ENCODE measurements at places on chromosomes 5 and 9.

DNA sequence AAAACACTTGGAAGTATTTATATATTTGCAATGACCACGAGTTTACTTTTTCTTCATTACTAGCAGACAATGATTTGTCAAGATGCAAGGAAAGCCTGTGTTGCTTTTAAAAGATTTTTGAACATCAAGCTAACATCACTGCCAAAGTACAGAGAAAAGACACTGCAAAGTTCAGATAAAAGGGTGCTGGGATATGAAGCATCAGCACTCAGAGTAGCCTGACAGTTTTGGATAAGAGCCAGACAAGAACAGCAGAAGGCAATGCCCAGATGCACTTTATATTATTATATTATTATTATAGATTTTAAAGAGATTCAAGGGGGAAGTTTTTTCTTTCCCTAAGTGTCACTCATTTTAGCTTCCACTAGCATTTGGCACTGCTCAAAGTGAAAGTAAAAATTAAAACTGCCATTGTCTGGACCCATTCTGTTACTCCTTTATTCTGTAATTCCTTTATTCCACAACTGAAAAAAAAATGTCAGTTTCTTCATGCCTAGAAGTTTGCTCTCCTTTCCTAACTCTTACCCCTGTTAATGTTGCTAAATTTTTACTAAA, 240.6 kb downstream of the EFNA5 start:
- DNase-seq: no peak

DNA sequence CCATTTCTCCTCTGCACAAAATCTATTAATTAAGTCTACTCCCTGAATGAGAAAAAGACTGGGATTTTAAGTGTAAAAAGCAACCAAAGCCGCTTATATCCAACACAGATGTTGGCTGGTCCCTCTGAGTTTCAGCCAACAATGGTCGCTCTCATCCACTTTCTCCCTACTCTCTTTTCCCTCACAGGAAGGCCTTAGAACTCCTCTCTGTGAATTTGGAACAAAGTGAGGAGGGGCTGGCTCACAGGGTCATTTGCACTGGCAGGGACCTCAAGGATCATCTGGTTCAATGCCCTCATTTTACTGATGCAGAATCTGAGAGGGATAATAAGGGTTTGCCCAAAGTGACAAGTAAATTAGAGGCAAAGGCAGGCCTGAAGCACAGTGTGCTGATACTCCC, 64.0 kb downstream of the DPYSL3 start:
- DNase-seq: no peak

- DNase-seq: no peak
Measured at GRCh38 chr5:92513067-92513466, 1068.0 kb downstream of the NR2F1-AS1 start.

DNA sequence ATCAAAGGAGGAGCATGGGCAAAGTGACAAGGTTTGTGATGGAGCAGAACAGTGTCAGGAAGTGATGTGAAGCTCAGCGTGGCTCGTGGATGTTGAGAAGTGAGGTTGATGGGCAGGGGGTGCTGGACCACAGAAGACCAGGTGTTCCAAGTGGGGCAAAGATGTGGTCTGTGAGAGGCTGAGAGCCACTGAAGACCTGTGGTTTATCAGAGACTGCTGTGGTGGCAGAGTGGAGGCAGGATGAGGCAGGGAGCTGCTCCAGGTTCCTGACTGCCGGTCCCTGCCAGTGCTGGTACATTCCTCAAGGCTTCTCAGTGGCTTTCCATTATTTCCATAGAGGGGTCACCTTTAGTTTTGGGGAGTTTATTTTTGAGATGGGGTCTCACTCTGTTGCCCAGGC, 19.1 kb downstream of the PALM2AKAP2 start:
- no peak for DNase-seq

DNA sequence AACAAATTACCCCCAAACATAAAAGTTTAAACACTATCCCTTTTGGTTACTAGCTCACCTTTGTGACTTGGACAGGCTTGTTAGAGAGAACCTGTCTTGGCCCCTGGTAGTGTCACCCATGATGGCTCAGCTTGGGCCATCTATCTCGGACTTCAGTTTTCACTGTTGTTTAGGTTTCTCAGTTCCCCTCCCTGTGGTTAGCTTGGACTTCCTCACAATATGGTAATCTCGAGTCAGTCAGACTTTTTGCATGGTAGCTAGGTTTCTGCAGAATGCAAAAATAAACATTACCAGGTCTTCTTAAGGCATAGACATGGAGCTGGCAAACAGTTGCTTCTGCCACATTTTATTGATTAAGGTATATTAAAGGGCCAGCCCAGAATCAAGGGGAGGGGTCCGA, 324.3 kb upstream of the RORB start:
- no peak for DNase-seq

DNA sequence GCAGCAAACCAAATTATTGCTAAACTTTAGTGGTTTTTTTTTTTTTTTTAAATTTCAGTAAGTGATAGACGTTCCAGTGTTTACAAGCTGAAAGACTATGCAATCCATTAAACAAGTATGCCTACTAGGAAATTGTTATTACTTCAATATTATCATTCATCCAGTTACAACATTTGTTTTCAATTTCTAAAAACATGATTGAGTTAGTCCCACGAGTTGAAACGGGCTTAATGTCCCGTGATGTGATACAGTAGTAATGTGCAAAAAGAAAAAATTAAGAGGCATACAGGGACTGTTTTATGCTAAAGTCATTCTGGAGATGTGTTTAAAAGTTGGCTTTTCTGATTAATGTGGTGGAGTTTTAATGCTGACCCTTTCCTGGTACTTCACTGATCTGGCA, 550.3 kb upstream of the DMAC1 start:
- DNase-seq: no peak

GRCh38 chr9:36193023-36193422, 2.3 kb downstream of the CLTA start:
- DNase-seq: no peak

GRCh38 chr5:32866138-32866537, 155.0 kb downstream of the NPR3 start:
- DNase-seq: no peak

DNA sequence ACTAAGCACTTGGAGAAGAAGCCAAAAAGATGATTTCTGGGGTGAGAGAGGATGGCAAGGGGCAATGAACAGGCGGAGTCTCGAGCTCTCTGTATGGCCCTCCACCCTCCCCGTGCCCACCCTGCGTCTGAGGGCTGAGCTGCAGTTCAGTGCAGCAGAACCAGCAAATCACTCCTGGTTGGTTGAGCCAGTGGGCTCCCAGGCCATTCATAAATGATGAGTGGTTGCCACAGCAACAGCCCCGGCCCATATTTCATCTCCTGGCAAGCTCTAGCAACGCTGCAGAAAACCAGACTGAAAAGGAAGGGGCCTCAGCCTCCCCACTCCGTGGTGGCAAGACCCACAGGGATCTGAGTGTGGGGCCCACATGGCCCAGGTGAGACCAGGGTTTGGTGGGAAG, 93.8 kb upstream of the PPP1R26 start:
- DNase-seq: no peak

- no peak for DNase-seq
Measured at GRCh38 chr9:126147186-126147935, 179.3 kb upstream of the MVB12B start.

DNA sequence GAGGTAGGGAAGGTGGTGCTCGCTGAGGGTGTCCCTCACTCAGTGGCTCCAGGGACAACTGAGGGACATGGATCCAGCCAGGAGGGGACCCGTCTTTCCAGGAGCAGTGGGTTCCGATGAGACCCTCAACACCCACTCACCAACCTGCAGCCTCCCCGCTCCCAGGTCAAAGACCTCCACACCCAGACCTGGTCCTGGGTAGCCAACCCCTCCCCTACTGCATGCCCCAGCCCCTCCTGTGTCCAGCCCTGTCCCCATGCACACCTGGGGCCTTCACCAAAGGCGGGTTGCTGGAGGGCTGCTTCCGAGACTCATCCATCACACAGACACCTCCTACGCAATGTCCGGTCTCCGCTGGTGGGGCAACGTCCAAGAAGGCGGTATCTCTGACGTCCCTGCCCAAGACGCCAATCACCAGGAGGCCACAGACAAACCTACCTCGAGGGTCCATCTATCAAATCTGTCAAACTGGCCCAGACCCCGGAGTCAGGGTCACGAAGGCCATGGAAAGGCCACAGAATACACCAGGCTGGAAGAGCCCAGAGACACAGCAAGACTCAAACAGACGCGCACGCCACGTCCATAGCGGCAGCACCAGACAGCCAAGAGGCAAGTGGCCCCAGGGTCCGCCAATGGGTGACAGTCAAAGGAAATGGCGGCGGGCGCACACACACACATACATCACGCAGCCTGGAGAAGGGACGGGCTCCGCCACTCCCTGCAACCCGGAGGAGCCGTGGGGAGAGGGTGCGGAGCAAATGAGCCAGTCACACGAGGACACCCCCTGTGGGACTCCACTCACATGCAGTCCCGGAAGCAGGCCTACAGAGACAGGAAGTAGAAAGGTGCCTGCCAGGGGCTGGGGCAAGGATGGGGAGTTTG, 10.8 kb downstream of the NACC2 start:
- DNase-seq: no peak

- no peak for DNase-seq
Measured at GRCh38 chr9:88996921-88997235, 5.6 kb downstream of the S1PR3 start.

GRCh38 chr9:123376218-123377071, 20.4 kb downstream of the CRB2 start:
- DNase-seq: no peak

- no peak for DNase-seq
Measured at GRCh38 chr5:32301891-32302290, 10.8 kb downstream of the MTMR12 start.

DNA sequence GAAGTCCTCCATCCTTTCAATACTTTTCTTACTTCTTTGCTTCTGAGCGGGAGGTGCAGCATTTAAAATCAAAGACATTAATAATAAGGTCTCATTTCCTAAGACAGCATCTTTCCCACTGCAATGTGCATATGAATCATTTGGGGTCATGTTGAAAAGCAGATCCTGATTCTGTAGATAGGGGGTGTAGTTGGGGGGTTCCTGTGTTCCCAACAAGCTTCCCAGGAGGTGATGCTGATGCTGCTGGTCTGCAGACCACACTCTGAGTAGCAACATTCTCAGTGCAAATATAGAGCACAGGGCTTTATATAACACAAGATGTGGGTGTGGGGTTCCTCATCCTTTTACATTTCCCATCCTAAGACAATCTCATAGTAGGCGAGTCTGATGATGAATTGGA, 126.5 kb upstream of the PALM2AKAP2 start:
- DNase-seq: no peak

- no peak for DNase-seq
Measured at GRCh38 chr5:131373265-131373664, 109.4 kb downstream of the CDC42SE2 start.

- DNase-seq: no peak
Measured at GRCh38 chr5:74452856-74453255, 187.7 kb downstream of the ENC1 start.

GRCh38 chr9:71647094-71647591, 121.2 kb downstream of the CEMIP2 start:
- no peak for DNase-seq
